Neural progenitor cell (in vitro differentiated cells): ENCODE measurements at places on chromosomes 3 and 15. TPM values are rescaled to one million over a fixed set of nuclear protein-coding genes. Genes with fewer than 3 reads are reported as not detected.
A peak's percentile ranks its signal among the peaks of the same experiment; 100 is the strongest.

The STX19 gene
- total RNA-seq = 0.31 TPM in 1 of 2 replicates, not detected in the other

The CNOT10 gene
- 46.2 and 82.9 TPM in 2 replicates for total RNA-seq

The UPK1B gene
- 0.65 TPM in 1 of 2 replicates, not detected in the other for total RNA-seq

The PPP2R3A gene
- 24.1 and 41.5 TPM in 2 replicates for total RNA-seq

The ANKRD63 gene
- total RNA-seq = not detected in 2 replicates

The PPP1R14D gene
- total RNA-seq = not detected in 2 replicates

The WDR53 gene
- total RNA-seq = 9.3 and 9.7 TPM in 2 replicates

The MME gene
- 1.5 and 5.0 TPM in 2 replicates for total RNA-seq

The RTP3 gene
- total RNA-seq = not detected in 2 replicates

The SGO1 gene
- total RNA-seq = 48.2 and 59.2 TPM in 2 replicates

- H3K27ac ChIP-seq = no peak overlapping the region
- no peaks in the 10 kb centered on the region for H3K36me3 ChIP-seq
- H3K4me3 ChIP-seq = no peak overlapping the region
- no peaks in the 10 kb centered on the region for H3K27me3 ChIP-seq
- no peak for DNase-seq
Measured at GRCh38 chr3:15102836-15103235, 3.9 kb upstream of the RBSN start.

- peaks cover 14% of the 10 kb centered on the region for H3K27me3 ChIP-seq
- H3K4me1 ChIP-seq = peaks cover 11% of the 10 kb centered on the region
- H3K4me3 ChIP-seq = no peak overlapping the region
- H3K36me3 ChIP-seq = no peaks in the 10 kb centered on the region
Measured at GRCh38 chr15:90099072-90099867, 3.0 kb downstream of the IDH2 start.

DNA sequence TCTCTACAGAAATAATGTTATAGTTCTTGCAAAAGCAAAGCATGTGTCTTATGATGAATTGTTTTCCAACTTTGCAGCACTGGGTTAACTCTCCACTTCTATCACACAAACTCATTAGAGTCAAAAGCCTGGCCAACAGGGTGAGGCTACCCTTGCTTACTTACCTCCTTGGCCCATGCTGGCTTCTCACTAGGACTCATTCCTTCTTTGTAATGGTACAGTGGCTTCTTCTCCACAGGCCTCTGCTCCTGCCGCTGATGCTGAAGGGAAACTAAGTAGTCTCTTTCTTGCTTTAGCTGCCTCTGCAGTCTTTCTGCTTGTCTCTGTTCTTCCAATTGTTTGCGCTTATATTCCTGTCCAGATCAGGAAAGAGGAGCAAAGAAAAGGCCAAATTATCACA is 111.5 kb upstream of the SLC2A2 start:
- peaks cover 28% of the 10 kb centered on the region for H3K4me1 ChIP-seq
- H3K4me3 ChIP-seq = no peak overlapping the region
- no peaks in the 10 kb centered on the region for H3K36me3 ChIP-seq
- no peaks in the 10 kb centered on the region for H3K27me3 ChIP-seq

DNA sequence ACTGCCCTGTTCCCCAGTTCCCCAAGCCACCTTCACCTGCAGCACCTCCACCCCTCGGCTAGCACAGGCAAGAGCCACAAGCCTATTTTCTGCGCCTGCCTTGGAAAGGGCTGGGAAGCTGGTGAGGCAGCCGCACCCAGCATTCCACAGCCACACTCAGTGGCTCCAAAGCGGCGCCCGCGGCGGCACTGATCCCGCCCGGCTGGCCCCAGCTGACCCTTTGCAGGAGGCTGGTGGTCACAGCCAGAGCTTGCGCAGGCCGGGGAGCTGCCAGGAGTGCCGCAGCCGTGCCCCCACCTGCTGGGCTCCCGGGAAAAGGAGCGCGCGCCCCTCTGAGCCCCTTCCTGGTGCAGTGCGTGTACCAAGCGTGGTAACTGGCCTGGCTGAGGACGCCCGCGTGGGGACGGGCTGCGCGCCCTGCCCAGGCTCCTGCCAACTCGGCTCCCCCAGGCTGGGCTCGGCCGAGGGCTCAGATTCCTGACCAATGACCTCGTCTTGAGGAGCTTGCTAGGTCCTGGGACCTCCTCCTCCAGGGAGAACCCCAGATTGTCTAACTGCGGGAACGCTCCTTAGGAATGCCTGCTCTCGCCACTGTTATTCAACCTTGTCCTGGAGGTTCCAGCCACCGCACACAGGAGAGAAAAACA is 13.3 kb downstream of the GRAMD2A start:
- no peaks in the 10 kb centered on the region for H3K36me3 ChIP-seq
- peak overlapping the region; percentile 52 for H3K4me3 ChIP-seq
- peaks cover 16% of the 10 kb centered on the region for H3K4me1 ChIP-seq
- peak; percentile 77 for DNase-seq
- no peak overlapping the region for H3K27ac ChIP-seq

DNA sequence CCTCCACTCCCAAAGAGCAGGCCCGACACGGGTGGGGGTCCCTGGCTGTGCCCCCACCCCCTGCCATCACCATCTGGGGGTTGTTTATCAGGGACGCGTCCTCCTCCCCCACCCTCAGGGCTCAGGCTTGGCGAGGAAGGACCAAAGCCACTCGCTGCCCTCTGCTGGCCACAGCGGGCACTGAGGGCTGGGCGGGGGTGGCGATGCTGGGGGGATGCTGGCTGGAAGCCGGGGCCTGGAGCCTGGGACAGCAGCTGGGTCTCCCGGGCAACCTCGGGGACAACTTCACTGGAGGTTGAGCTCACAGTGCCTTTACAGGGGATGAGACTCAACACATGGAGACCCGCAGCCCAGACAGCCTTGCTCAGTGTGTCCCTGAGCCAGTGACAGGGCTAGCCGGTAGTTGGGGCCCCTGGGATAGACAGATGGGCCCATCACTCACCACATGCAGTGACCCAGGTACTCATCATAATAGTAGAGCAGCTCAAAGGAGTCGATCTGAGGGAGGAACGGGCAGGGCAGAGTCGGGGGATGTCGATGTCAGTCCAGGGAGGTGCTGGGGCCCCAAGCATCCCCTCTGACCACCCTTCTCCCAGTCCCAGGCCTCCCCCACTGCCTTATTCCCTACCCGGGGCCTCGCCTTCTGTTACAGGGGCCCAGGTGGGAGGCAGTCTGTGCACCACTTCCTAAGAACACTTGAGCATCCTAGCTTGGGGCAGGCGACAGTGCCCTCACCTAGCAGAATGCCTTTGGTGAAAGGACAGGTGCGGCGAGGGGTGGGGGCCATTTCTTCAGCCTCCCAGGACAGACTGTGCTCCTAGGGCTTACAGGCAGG is 5.9 kb upstream of the CALML4 start:
- H3K27me3 ChIP-seq = no peaks in the 10 kb centered on the region
- no peaks in the 10 kb centered on the region for H3K36me3 ChIP-seq
- peak; percentile 82 for DNase-seq
- H3K27ac ChIP-seq = no peak overlapping the region

- DNase-seq = no peak
- H3K27ac ChIP-seq = no peak overlapping the region
- H3K4me1 ChIP-seq = no peaks in the 10 kb centered on the region
- no peaks in the 10 kb centered on the region for H3K27me3 ChIP-seq
- no peak overlapping the region for H3K4me3 ChIP-seq
Measured at GRCh38 chr15:71472566-71472965, 337.8 kb upstream of the NR2E3 start.

DNA sequence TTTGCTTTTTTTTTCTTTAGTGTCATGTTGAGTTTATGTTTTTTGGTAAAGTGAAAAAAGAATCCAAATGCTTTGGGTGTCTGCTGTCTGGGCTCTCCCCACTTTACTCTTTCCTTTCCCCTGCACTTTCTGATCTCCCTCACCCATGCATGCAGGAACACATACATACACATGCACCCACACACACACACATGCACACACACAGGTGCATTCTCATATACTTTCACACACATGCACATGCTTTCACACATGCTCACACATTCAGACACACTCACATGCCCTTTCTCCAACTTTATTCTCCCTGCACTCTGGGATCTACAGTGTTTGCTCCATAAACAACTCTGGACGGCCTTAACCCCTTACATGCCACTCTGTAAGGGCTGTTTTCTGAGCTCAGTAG is 46.4 kb upstream of the CFAP161 start:
- no peak for DNase-seq
- H3K4me3 ChIP-seq = no peak overlapping the region

DNA sequence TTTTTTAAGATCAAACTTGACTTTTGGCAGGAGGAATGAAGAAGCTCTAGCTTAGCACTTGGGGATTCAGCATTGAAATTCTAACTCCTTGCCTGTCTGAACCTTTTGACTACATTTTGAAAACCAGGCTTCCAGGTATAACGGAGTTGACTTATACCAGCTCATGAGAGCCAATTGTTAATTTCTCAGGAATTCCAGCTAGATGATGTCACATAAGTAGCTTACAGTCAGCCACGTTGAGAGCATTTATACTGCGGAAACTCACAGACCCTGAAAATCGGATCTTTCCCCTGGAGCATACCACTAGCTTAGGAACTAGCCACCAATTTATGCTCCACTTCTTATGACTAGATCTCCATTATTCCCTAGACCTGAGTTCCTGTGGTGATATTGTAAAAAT is 321.4 kb upstream of the DPH6 start:
- H3K4me3 ChIP-seq = no peak overlapping the region
- H3K36me3 ChIP-seq = no peaks in the 10 kb centered on the region
- DNase-seq = no peak
- H3K27me3 ChIP-seq = no peaks in the 10 kb centered on the region
- H3K4me1 ChIP-seq = no peaks in the 10 kb centered on the region

GRCh38 chr15:44219073-44219472 is 24.0 kb upstream of the FRMD5 start:
- no peaks in the 10 kb centered on the region for H3K4me1 ChIP-seq
- no peaks in the 10 kb centered on the region for H3K36me3 ChIP-seq
- H3K27ac ChIP-seq = no peak overlapping the region
- no peaks in the 10 kb centered on the region for H3K27me3 ChIP-seq
- no peak for DNase-seq
- H3K4me3 ChIP-seq = no peak overlapping the region

DNA sequence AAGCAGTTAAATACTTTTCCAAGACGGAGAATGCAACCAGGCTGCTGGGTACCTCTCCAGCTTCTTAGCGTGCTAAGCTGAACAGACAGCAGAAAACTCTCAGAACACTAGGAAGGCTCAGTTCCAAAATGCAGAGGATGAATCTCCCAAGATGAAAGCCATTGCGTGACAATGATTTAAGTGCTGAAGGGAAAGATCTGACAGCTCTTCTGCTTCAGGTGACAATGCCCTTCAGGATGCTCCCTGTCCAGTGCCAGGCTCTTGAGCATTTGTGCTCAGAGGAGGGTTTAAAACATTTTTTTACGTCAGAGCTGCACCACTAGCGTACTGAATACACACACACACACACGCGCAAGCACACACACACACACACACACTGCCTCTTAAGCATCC is 26.3 kb downstream of the ARHGEF3 start:
- H3K4me3 ChIP-seq = no peak overlapping the region
- no peaks in the 10 kb centered on the region for H3K4me1 ChIP-seq
- peak; percentile 18 for DNase-seq
- no peaks in the 10 kb centered on the region for H3K27me3 ChIP-seq

GRCh38 chr3:23479026-23479425 is 275.9 kb downstream of the UBE2E2 start:
- no peaks in the 10 kb centered on the region for H3K27me3 ChIP-seq
- no peak overlapping the region for H3K27ac ChIP-seq
- H3K36me3 ChIP-seq = no peaks in the 10 kb centered on the region
- no peak overlapping the region for H3K4me3 ChIP-seq
- peaks cover 32% of the 10 kb centered on the region for H3K4me1 ChIP-seq
- no peak for DNase-seq

DNA sequence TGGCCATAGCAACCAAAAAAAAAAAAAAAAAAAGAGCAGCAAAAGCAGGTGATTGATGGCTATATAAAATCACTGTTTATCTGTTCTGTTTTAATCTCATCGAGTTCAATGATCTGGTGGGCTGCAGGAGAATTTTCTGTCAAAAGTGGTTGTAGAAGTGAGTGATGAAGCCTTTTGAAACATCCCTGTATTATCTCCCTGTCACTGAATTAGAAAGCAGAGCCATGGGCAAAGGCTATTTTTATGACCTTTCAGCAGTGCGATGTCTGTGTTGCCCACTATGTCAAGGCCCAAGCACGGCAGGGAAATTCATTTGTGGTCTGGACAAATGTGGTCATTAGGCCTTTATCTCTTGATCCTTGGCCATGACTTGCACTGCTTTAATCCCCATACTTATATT is 59.9 kb downstream of the OTOL1 start:
- H3K36me3 ChIP-seq = no peaks in the 10 kb centered on the region
- H3K4me3 ChIP-seq = no peak overlapping the region
- no peak for DNase-seq
- no peak overlapping the region for H3K27ac ChIP-seq
- H3K27me3 ChIP-seq = no peaks in the 10 kb centered on the region

GRCh38 chr3:71585131-71585530 is 1.6 kb upstream of the FOXP1 start:
- peaks cover 21% of the 10 kb centered on the region for H3K4me1 ChIP-seq
- H3K36me3 ChIP-seq = no peaks in the 10 kb centered on the region
- peak; percentile 13 for DNase-seq

DNA sequence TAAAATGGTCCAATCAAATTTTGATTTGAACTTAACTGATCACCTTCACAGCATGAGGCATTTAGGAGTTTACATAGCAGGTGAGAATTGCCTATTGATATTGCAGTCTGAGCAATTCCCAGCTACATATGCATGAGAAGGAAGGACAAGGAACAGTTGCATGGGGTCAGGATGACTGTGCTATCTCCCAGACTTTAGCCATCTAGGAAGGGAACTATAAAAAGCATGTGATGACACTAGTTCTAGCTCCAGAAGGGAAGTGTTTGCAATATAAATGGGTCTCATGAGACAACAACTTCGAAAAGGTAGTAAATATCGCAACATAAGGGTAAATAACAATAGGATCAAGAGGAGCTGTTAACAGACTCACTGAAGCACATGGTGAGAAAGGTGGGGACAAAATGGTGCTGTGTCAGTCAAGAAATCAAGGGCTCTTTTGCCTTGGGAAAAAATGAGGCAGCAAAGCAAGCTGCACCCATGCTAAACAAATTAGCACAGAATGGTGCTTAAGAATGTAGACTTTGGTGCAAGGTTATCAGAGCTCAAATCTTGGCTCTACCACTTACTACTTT is 90.4 kb upstream of the SLC2A2 start:
- DNase-seq = no peak
- no peaks in the 10 kb centered on the region for H3K27me3 ChIP-seq
- no peak overlapping the region for H3K27ac ChIP-seq
- no peaks in the 10 kb centered on the region for H3K4me1 ChIP-seq
- H3K4me3 ChIP-seq = no peak overlapping the region
- no peaks in the 10 kb centered on the region for H3K36me3 ChIP-seq

DNA sequence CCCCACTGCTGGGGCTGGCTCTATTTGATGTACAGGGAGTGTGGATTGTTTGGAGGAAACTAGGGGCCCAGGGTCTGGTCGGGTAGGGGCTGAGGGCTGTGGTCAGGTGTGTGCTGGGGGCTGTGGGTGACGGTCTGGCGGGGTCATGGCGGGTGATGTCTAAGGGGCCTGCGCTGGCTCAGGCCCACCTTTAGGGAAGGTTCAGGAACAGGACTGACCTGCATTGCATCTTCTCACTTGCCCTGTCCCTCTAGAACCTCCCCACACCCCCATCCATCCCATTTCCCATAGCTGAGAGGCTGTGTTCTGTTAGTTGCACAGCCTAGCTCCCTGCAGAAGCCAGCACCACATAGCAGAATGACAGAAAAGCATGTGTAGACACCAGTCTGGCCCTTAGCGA is 39.1 kb downstream of the SCN5A start:
- DNase-seq = no peak
- H3K4me1 ChIP-seq = no peaks in the 10 kb centered on the region
- H3K27ac ChIP-seq = no peak overlapping the region
- no peaks in the 10 kb centered on the region for H3K36me3 ChIP-seq

GRCh38 chr15:52082197-52083036 is 30.2 kb downstream of the BCL2L10 start:
- peaks cover 14% of the 10 kb centered on the region for H3K4me1 ChIP-seq
- H3K36me3 ChIP-seq = no peaks in the 10 kb centered on the region
- no peak overlapping the region for H3K4me3 ChIP-seq
- no peak overlapping the region for H3K27ac ChIP-seq
- DNase-seq = peak; percentile 26
